ENCODE measurements at places on chromosomes 2 and 18. TPM values are rescaled to one million over a fixed set of nuclear protein-coding genes. Genes with fewer than 3 reads are reported as not detected.

DNA sequence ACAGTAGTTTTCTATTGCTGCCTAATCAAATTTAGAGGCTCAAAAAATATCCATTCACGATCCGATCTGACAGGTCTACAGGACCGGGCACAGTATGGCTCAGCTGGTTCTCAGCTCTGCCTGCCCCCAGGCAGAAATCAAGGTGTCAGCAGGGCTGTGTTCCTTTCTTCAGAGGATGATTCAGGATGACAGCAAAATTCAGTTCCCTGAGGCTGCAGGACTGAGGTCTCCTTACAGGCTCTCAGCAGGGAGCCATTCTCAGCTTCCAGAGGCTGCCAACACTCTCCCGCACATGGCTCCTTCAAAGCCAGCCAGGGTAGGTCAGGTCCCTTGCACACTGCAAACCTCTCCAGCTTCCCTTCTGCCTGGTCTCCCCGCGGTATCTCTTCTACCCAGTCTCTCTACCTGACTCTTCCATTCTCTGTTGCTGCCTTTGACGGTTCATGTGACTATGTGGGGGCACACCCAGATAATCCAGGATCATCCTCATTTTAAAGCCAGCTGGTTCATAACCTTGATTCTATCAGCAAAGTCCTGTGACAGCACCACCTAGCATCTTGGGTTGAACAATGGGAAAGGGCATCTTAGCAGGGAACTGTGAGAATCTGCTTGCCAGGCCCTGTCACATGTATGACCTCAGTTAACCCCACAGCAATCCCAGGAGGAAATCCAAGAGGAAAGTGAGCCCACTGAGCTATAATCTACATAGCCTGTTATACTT lies 50.4 kb downstream of the UXS1 start:
- DNase-seq = no peak

GRCh38 chr2:27162151-27163121 lies 13.6 kb downstream of the TCF23 start:
- no peak for DNase-seq

DNA sequence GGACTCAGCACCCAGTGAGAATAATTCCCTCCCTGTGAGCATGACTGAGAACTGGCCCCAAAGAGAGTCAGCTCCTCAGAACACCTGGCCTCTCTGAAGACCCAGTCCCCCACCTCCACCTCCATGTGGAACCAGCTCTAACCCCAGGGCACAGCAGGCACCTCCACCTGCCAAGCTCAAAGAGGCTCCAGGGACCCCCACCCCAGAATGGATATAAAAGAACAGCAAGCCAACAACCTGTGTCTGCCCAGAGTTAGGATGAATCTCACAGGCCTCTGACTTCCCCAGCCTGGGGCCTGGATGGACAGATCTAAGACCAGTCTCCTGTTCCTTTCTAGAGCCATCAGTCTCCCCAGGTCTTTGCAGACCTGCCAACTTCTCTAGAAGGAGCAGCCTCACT lies 498.5 kb downstream of the EIPR1 start:
- no peak for DNase-seq

- no peak for DNase-seq
Measured at GRCh38 chr18:64678048-64678447, 529.2 kb upstream of the LINC00305 start.

DNA sequence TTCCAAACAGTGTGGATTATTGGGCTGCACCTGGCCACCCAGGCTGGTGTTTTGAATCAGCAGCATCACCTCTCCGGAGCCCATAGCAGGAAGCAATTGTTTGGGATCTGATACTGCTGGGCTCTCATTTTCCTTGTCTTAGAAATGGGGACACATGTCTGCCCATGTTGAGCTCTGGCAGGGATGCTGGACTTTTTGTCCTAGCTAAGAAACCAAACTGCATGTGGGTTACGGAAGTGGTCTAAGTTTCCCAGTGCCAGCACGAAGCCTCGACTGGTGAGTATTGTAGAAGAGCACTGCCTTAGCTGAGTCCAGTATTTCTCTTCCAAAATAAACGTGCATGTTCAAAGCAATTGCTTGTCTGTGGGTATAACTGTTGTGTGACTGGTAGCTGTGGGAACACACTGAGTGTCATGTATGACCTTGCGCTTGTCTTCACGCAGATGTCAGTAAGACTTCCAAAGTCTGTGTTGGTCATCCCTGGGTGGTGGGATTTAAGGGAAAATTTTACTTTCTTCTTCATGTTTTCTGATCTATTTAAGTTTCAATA lies 43.6 kb downstream of the SH3RF3 start:
- DNase-seq = no peak

The OSR1 gene
- not detected for total RNA-seq

Data from activated CD4-positive, alpha-beta memory T cell treated with anti-CD3 and anti-CD28 coated beads for 36 hours (primary cell).